ENCODE measurements at places on chromosomes 5 and 9.

- DNase-seq: no peak
Measured at GRCh38 chr9:121373011-121373729, 3.1 kb upstream of the STOM start.

- no peak for DNase-seq
Measured at GRCh38 chr5:179127136-179128040, 67.2 kb downstream of the ZNF354C start.

DNA sequence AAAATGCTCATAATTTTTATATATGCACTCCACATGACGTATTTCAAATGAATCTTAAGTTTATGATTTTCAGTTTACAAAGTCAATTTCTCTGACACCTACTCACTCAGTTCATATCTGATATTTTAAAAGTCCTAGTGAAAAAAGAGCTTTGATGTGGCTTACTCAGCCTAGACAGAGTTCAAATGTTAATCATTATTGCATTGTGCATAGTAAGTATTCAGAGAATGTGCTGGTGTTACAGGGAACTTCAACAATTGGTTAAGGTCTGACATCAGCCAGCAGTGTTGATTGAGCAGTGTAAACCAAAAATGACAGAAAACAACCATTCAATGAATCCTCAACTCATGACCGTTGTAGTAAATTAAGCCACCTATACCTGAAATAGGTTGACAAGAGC, 147.2 kb upstream of the LHFPL2 start:
- DNase-seq: no peak

GRCh38 chr9:114392749-114393112, 4.9 kb upstream of the AKNA start:
- no peak for DNase-seq

DNA sequence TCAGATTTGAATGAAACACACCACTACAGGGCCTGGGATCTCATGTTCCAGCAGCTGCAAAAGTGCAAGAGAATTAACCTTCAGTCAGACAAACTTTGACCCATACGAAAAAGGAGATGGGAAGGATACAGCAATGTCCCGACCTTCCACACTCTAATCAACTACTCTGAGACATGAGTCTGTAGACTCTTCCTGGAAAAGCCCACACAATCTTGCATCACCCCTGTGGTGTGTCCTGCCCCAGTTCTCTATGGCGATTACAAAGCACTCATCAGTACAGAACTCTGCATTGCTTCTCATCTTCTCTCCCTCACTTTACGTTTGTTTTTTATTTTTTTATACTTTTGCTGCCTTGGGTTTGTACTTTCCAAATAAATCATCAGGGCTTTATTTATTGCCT, 241.0 kb upstream of the KIF2A start:
- DNase-seq: no peak

- DNase-seq: no peak
Measured at GRCh38 chr5:154962494-154962893, 21.6 kb downstream of the MRPL22 start.

- DNase-seq: no peak
Measured at GRCh38 chr9:101333926-101334702, 50.7 kb downstream of the BAAT start.

GRCh38 chr5:157610990-157611389, 35.4 kb upstream of the ADAM19 start:
- no peak for DNase-seq

GRCh38 chr5:43514471-43514815, 505 bp downstream of the C5orf34 start:
- no peak for DNase-seq

- no peak for DNase-seq
Measured at GRCh38 chr5:51567636-51568035, 184.4 kb downstream of the ISL1 start.

DNA sequence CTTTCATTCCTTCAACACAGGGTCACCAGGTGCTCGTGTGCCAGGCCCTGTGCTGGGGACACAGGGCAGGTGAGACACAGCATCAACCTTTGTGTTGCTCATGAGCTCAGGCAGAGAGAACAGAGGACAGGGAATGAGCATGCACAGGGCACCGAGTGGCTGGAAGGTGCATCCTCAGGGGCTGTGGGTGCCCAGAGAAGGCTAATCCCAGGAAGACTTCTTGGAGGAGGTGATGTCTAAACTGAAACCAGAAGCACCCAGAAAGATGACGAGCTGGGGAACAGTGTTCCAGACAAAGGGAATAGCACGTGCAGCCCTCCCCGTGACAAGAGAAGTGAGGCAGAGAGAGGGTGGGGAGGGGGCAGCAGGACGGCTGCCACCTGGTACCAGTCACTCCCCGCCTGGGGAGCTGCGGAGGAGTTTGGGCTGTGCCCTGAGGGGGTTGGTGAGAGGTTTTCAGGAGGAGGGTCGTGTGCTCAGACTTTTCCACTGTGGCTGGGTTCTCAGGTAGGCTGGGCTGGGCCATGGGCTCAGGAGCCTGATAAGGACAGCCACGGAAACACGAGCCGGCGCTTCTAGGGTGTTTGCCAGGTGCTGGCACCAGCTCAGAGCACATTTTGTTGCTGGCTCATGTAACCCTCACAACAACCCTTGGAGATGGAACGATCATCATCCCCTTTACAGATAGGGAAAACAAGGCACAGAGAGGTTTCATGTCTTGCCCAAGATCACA, 46.0 kb downstream of the HMCN2 start:
- no peak for DNase-seq

GRCh38 chr9:115306865-115307264, 188.9 kb upstream of the TNC start:
- no peak for DNase-seq

DNA sequence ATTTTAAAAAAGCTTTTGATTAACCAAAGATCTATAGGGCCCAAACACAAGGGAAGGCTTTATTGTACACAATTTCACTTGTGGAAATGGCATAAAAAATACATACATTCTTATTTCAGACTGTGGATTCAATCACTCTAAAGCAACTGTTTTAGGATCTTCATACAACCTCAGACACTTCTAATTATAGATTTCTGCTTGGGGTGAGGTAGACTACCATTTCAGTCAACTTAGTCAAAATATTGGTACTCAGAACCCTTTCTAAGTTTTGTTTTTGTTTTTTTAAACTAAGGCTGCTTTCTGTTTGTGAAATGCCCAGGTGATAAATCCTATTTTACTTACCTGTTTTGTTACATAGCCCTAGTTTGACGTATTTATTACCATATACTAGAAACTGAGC, 284.5 kb upstream of the RASA1 start:
- no peak for DNase-seq
